Naive thymus-derived CD4-positive, alpha-beta T cell (primary cell): ENCODE measurements at places on chromosomes 3 and 15.

GRCh38 chr15:81930582-81931369, 115.0 kb downstream of the MEX3B start:
- no peak for DNase-seq

- DNase-seq = no peak
Measured at GRCh38 chr15:32656496-32656895, 15.0 kb downstream of the SCG5 start.

- DNase-seq = no peak
Measured at GRCh38 chr3:120552184-120553172, 43.7 kb upstream of the NDUFB4 start.

GRCh38 chr3:14552041-14552648, 12.0 kb upstream of the GRIP2 start:
- DNase-seq = no peak

DNA sequence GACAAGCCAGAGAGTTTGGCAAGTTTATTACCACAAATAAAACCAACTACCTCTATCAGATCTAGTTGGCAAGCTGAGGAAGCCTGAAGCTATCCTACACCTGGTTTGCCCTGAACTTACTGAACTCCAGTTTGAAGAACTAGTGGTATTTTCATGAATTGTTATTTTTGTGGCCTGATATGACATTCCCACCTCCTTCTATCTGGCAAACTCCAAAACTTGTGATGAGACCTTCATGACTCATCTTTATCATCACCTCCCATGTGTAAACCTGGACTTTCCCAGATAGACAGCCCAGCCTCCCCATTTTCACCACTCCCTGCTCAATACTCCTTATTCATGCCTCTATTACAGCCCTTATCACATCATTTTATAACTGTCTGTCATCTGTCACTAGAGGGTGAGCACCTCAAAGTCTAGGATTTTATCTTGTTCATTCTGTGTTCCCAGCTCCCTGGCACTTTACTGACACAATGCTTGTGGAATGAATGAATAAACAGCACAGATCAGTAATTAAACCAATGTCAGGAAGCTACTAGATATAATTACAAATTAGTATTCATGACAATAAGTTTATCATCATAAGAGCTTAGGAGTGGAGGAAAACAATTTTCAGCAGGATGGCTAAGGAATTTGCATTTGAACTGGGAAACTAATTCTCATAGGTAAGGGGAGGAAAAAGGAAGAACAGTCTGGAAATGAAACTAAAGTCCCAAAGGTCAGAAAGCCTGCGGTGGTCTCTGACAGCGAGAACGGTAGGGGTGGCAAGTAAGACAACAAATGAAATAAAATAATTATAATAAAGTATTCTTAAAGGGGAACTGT, 13.2 kb upstream of the TRANK1 start:
- DNase-seq = no peak

- DNase-seq = no peak
Measured at GRCh38 chr15:68190048-68190447, 15.1 kb downstream of the CALML4 start.

DNA sequence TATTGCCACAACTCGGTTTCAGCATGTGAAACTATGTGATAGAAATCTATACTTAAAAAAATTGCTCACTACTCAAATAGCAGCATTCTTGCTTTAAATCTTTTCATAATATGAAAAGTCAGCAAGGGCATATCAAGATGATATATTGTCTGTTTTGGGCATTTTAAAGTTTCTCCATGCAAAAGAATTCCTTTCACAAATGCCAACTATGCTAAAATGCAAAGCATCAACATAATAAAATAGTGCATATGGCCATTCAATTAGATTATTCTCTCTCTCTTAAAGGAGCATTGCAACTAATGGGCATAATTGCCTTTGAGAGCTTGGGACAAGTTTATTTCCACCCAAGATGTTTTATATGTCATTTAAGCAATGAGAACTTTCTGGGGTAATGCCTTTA, 475.1 kb downstream of the ZPLD1 start:
- no peak for DNase-seq

DNA sequence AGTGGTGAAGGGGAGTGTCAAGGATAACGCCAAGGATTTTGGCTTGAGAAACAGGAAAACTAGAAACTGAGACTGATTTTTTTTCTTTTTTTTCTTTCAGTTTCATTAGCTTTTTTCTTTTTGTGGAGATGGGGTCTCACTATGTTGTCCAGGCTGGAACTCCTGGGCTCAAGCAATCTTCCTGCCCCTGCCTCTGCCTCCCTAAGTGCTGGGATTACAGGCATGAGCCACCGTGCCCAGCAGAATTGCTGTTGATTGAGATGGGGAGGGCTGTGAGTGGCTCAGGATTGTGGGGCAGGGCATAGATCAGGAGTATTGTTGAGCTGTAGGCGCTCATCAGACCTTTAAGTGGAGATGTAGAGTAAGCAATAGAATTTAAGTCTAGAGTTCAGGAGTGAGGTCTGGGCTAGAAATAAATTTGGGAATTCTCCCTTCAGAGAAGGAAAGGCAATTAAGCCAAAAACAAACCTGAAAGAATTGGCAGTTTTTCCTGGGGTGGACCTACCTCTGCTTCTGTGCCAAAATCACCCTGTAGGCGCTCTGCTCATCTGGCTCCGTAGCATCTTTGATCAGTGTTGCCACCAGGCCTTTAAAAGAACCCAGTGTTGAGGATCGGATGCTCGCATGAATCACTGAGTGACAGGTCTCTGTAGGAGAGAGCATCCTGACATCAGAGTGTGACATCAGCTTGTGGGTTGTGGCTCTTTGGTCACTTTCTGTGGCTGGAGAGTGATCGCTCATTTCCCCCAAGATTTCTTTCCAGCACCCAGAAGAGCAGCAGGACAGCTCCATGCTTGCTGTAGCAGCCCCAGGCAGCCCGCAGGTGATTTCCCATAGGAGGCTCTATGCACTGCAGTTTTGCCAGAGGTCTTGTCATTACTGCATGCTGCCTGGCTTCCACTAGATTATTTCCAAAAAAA, 15.8 kb downstream of the ABHD17C start:
- DNase-seq = no peak

- no peak for DNase-seq
Measured at GRCh38 chr15:61420546-61420945, 191.4 kb upstream of the RORA start.

- no peak for DNase-seq
Measured at GRCh38 chr3:169041677-169042171, 621.8 kb downstream of the MECOM start.

GRCh38 chr15:92077353-92078085, 224.0 kb downstream of the SLCO3A1 start:
- peak; percentile 26 for DNase-seq

GRCh38 chr15:74657846-74658245, 38.0 kb downstream of the EDC3 start:
- DNase-seq = no peak

DNA sequence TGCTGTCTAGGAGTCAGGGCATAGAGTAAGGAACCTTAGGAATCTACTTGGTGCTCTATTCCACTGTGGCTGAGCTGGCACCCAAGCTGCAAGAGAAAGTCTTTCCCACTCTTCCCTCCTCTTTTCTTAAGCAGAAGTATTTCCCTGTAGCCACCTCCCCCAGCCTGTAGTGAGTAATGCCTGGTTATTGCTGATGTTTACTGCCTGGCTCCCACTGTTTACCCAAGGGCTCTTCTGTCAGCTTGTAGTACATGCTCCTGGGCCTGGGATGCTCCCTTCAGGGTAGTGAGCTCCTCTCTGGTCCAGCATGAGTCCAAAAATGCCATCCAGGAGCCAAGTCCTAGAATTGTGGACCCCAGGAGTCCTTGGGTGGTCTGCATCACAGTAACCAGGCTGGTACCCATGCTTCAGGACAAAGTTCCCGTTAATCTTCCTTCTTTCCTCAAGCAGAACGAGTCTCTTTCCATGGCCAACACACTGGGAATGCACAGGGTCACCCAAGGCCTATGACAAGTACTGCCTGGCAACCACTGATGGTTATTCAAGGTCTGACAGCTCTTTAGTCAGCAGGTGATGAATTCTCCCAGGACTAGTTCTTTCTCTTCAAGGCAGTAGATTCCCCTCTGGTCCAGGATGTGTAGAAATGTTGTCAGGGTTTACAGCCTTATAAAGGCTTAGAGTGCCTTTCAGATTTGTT, 17.6 kb downstream of the GALK2 start:
- DNase-seq = no peak

- DNase-seq = no peak
Measured at GRCh38 chr3:127808197-127808596, 14.1 kb downstream of the MGLL start.

- no peak for DNase-seq
Measured at GRCh38 chr3:185726254-185726967, 98.4 kb downstream of the IGF2BP2 start.

DNA sequence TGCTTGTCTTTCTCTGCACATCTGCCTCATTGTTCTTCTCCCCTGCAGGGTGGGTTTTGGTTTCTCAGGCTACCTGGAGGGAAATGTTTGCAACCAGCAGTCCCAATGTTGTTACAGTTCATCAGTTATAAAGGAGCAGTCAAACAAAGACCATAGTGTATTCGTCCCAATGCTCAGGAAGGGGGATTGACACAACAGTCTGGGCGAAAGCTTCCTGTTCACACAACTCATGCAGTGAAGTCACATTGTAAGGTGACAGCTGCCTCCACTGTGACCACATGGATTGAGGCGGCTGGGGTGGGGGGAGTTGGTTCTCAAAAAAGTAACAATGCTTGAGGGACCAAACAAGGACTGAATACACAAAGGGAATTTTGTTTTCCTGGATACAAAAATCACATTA, 28.8 kb upstream of the TF start:
- DNase-seq = no peak

GRCh38 chr3:124839896-124840295, 47.3 kb downstream of the ITGB5 start:
- no peak for DNase-seq

DNA sequence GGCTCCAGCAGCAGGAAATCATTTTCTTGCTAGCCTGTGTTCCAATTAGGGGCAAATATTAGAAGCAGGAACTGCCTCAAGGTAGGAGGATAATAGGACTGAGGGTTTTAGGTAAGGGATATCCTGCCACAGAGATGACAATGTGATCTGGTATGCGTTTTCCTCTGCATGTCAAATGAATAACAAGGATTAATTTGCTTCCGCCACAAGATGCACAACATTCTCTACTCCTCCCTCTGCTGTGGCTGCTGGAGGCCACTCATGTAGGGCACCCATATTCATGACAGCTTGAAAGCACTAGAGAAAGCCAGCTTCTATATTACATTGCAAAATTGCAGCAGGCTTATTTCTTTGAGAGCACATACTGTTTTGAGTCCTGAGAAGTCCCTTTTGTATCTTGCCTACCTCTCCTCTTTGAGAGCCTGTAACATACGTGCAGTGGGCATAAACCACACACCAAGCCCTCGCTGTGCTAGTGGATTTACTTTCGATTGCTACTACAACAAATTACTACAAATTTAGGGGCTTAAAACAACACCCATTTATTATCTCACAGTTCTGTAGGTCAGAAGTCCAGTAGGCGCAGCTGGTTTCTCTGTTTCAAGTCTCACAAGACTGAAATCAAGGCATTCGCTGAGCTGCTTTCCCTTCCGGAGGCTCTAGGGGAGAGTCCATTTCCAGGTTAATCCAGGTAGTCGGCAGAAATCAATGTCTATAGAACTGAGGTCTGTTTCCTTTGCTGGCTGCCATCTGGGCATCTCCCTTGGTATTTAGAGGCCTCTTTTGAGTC, 5.9 kb upstream of the CD47 start:
- no peak for DNase-seq

GRCh38 chr3:152823173-152823572, 11.8 kb upstream of the P2RY1 start:
- DNase-seq = no peak

DNA sequence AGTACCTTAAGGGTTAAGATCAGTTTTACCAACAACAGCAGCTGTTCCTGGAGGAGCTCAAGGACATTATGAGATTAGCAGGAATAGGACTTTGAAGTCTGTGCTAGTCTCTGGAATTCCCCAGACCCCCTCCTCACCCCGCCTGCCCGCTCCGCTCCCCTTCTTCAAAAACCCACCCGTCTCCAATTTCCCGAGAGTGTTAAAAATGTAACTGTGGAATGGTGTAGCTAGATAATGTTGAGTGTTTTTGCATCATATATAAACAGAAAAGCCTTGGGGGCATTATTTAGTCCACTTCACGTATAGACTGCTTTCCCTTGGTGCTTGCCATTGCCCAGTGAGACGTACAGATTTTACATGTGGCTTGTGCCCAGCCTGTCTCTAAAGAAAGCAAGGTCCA, 65.0 kb upstream of the SEMA6D start:
- DNase-seq = no peak

- DNase-seq = no peak
Measured at GRCh38 chr3:168539909-168540308, 444.2 kb upstream of the GOLIM4 start.

GRCh38 chr15:27360316-27360715, 389.3 kb downstream of the GABRG3 start:
- no peak for DNase-seq

GRCh38 chr3:163491714-163492113, 1586.6 kb downstream of the SI start:
- DNase-seq = no peak

DNA sequence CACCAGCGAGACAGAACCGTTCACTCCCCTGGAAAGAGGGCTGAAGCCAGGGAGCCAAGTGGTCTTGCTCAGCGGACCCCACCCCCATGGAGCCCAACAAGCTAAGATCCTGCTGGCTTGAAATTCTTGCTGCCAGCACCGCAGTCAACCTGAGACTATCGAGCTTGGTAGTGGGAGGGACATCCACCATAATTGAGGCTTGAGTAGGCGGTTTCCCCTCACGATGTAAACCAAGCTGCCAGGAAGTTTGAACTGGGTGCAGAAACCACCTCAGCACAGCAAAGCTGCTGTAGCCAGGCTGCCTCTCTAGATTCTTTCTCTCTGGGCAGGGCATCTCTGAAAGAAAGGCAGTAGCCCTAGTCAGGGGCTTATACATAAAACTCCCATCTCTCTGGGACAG, 151.0 kb downstream of the MBNL1 start:
- DNase-seq = no peak

- peak; percentile 22 for DNase-seq
Measured at GRCh38 chr3:12796171-12797123, at the start of gene CAND2. TSS of gene CAND2 (plus strand) at chr3:12796680. CDS start at chr3:12796721, 41 bp downstream.

- DNase-seq = no peak
Measured at GRCh38 chr3:16171009-16171408, 3.5 kb upstream of the GALNT15 start.

- DNase-seq = no peak
Measured at GRCh38 chr3:171967932-171968678, 71.3 kb upstream of the FNDC3B start.

DNA sequence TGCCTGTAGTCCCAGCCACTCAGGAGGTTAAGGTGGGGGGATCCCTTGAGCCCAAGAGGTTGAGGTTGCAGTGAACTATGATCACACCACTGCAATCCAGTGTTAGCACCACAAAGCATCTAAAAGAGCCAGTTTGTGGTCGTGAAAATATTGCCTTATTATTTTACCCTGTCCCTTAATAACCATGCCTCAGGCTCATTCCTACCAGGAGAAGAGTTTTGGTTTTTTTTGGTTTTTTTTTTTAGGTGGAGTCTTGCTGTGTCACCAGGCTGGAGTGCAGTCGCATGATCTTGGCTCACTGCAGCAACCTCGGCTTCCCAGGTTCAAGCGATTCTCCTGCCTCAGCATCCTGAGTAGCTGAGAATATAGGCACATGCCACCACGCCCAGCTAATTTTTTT, 17.9 kb upstream of the AVEN start:
- DNase-seq = no peak
